ENCODE measurements at places on chromosomes 2 and 18. TPM values are rescaled to one million over a fixed set of nuclear protein-coding genes. Genes with fewer than 3 reads are reported as not detected.

GRB14 gene
- total RNA-seq, result 19.1 TPM

ANO7 gene
- 0.63 TPM for total RNA-seq

PRSS56 gene
- total RNA-seq, result not detected

DSEL gene
- total RNA-seq, result 74.5 TPM

NETO1 gene
- 44.1 TPM for total RNA-seq

ALPI gene
- total RNA-seq, result not detected

WNT6 gene
- not detected for total RNA-seq

MATN3 gene
- 1.3 TPM for total RNA-seq

C18orf54 gene
- total RNA-seq, result 13.5 TPM

TRABD2A gene
- 1.6 TPM for total RNA-seq

RALBP1 gene
- 33.2 TPM for total RNA-seq

CDH19 gene
- total RNA-seq, result not detected

SCN3A gene
- total RNA-seq, result 313 TPM

VSNL1 gene
- total RNA-seq, result 19.7 TPM

FEV gene
- total RNA-seq, result not detected

RAB6D gene
- 0.31 TPM for total RNA-seq

SH3BP4 gene
- 14.4 TPM for total RNA-seq

AMMECR1L gene
- 15.3 TPM for total RNA-seq

TUBA4B gene
- total RNA-seq, result not detected

MTCL1 gene
- total RNA-seq, result 61.0 TPM

KIF5C gene
- total RNA-seq, result 398 TPM

ASNSD1 gene
- 102 TPM for total RNA-seq

CELF4 gene
- 62.9 TPM for total RNA-seq

SERPINB10 gene
- not detected for total RNA-seq

ADCYAP1 gene
- total RNA-seq, result 3.1 TPM

NCKAP5 gene
- 19.7 TPM for total RNA-seq

SERPINB2 gene
- total RNA-seq, result not detected

ADNP2 gene
- total RNA-seq, result 23.5 TPM

PROKR1 gene
- 2.8 TPM for total RNA-seq

RAB6C gene
- total RNA-seq, result 0.63 TPM

SGO2 gene
- 9.1 TPM for total RNA-seq

PAIP2B gene
- total RNA-seq, result 14.1 TPM

RNF103 gene
- 62.0 TPM for total RNA-seq

FAM237A gene
- total RNA-seq, result not detected

FAP gene
- total RNA-seq, result 1.3 TPM

IHH gene
- total RNA-seq, result not detected

GBX2 gene
- total RNA-seq, result not detected

ARHGEF4 gene
- 47.9 TPM for total RNA-seq

EVA1A gene
- not detected for total RNA-seq

HOXD13 gene
- total RNA-seq, result not detected

SLC11A1 gene
- total RNA-seq, result 3.8 TPM

IMPACT gene
- 20.3 TPM for total RNA-seq

ENOSF1 gene
- 5.9 TPM for total RNA-seq

GAL3ST2 gene
- total RNA-seq, result 1.3 TPM

PROM2 gene
- total RNA-seq, result 9.4 TPM

SLC19A3 gene
- 3.1 TPM for total RNA-seq

ARHGEF33 gene
- total RNA-seq, result 6.9 TPM

CNDP1 gene
- 1.9 TPM for total RNA-seq
